Left ventricle myocardium superior (tissue), 1 donor: ENCODE measurements at places on chromosomes 7 and 10. TPM values are rescaled to one million over a fixed set of nuclear protein-coding genes. Genes with fewer than 3 reads are reported as not detected.

The ACTL6B gene
- total RNA-seq = not detected

- no peak for DNase-seq
Observed at GRCh38 chr10:87646192-87646909, 13.3 kb upstream of the PAPSS2 start.

The DRGX gene
- not detected for total RNA-seq

The LRRD1 gene
- total RNA-seq = not detected

DNA sequence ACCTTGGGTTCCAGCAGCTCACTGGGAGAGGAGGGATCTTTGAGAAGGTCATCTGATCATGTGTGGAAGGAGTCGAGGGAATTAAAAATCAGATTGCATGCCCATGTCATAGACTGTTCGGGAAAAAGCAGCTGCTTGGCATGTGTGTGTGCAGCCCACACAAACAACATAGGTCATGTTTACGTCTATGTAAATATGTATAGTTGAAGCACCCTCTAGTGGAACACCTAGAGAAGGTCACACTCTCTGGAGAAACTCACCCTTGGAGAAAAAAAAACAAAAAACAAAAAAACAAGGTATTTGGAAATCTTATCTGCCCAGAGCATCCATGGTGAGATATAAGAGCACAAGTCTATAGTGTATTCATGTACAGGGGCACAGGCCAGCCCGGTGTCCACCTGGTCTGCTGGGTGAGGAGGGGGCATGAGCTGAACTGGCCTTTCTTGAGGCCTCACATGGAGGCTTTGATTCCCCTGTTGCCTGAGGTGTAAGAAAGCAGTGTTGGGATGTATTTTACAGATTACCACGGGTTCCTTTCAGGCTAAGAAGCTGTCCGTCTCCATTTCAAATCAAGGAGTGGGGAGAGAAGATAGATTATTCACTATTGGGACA, 98.0 kb downstream of the NPY start:
- DNase-seq = no peak

The GNAT3 gene
- total RNA-seq = not detected

- DNase-seq = no peak
Observed at GRCh38 chr10:84200537-84201243, 6.4 kb downstream of the CDHR1 start.

- no peak for DNase-seq
Observed at GRCh38 chr7:52764492-52765169, 270.8 kb upstream of the POM121L12 start.

The CDNF gene
- 2.0 TPM for total RNA-seq

The CPN1 gene
- total RNA-seq = not detected

DNA sequence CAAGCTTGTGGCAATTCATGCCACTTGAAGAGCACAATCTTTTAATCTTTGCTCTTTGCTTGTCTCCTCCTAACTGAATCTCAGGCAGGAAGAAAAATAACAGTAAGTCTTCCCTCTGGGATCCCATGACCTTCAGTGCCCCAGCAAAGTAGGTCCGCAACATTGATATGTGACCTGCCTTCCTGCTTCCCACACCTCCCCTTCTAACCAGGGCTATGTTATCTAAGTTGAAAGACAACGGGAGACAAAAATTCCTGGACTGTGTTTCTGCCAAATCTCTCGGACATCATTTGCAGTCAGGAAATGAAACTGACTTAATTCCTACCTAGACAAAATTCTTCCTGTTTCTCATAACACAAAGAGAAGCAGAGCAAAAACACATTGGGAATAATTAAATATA, 53.8 kb downstream of the C10orf90 start:
- DNase-seq = no peak

- no peak for DNase-seq
Observed at GRCh38 chr10:125063256-125063925, 97.0 kb downstream of the CTBP2 start.

DNA sequence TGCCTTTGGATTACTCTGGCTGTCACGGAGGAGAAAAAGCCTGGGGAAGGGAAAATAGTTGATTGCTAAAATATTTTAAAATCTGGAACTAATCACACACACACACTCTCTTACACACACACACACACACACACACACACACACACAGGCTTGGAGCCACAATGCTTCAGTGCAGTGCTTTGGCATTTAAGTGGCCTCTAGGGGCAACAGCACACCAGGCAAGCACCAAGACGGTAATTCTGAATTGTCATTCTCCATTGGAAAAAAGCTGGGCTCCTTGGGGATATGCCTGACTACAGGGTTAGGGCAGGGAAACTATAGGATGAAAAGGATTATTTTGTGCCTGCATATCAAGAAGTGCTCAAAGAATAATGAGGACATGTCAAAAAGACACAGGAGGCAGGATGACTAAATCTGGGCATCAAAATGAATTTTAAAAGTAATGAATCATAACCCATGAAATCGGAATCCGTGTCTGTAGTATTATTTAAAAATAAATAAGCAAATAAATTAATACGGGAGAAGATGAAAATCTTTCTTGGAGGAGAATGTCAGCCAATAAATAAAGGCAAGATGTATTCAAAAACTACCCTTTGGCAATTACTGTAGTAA, 30.4 kb upstream of the DDC start:
- DNase-seq = no peak

DNA sequence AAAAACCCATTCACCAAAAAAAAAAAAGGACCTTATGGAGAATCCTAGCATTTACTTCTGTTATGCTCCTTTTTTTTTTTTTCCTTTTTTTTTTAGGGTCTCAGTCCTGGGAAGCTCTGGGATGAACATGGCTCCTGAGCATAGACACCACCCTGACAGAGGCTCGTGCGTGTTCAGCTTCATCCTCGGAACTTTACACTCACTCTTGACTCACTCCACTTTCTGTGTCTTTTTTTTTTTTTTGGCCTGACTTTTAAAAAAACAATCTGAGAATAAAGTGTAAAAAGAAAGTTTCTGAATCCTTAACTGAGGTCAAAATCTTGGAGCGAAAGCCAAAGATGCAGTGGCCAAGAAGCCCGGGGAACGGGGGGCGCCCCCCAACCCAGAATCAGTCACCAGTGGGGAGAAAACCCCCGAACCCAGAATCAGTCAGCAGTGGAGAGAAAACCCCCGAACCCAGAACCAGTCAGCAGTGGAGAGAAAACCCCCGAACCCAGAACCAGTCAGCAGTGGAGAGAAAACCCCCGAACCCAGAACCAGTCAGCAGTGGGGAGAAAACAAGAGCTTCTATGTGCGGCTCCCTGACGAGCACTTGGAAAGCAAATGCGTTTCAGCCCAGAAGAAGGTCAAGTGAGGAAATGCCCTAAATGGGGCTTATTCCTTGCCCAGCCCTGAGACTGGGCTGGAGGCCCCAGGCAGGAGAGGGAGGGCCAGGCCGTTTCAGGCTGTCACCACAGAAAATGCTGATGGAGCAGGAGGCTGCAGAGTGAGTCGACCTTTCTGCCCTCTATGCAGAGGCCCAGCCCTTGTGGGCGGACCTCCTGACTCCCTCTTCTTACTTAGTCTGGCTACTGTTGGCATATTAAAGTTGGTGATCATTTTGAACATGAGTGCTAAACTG, 19.0 kb upstream of the PFKP start:
- peak; percentile 32 for DNase-seq

The GDF2 gene
- not detected for total RNA-seq

- DNase-seq = no peak
Observed at GRCh38 chr10:60032723-60033122, 126.4 kb upstream of the CCDC6 start.

GRCh38 chr7:64905133-64905532, 2.1 kb downstream of the ZNF273 start:
- no peak for DNase-seq

GRCh38 chr10:66773472-66773817, 152.4 kb upstream of the LRRTM3 start:
- DNase-seq = no peak

The TWIST1 gene
- 1.3 TPM for total RNA-seq

The ZDHHC6 gene
- total RNA-seq = 17.6 TPM

The CYP3A4 gene
- not detected for total RNA-seq

The ACBD5 gene
- total RNA-seq = 87.7 TPM

GRCh38 chr7:19376538-19376937, 231.3 kb upstream of the FERD3L start:
- DNase-seq = no peak

GRCh38 chr10:54441275-54441674, 359.8 kb downstream of the PCDH15 start:
- DNase-seq = no peak

DNA sequence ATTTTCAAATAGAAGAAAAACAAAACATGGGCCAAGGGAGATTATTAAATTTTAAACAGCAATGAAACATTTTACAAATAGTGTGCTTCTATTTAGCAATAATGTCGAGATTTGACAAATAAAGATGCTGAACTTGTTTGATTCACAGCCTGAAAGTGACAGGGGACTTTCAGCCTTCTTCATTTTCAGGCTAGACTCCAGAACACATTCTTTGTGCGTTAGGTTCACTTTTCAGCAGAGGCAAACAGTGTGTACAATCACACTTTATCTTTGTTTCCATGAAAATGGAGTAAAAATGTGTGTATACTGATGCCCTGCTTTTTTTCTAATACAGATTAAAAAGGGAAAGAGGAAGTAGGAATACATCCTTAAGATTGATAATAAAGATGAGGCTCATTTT, 35.6 kb downstream of the FAM171A1 start:
- no peak for DNase-seq

The KCNK18 gene
- total RNA-seq = not detected

GRCh38 chr7:115968171-115968570, 62.4 kb downstream of the TFEC start:
- DNase-seq = no peak

- DNase-seq = no peak
Observed at GRCh38 chr10:5903563-5903962, 13.5 kb downstream of the FBH1 start.

- peak; percentile 37 for DNase-seq
Observed at GRCh38 chr10:4241724-4242345, 456.8 kb upstream of the KLF6 start.

The H2BK1 gene
- not detected for total RNA-seq

GRCh38 chr7:130777426-130777825, 43.4 kb upstream of the KLF14 start:
- DNase-seq = no peak

DNA sequence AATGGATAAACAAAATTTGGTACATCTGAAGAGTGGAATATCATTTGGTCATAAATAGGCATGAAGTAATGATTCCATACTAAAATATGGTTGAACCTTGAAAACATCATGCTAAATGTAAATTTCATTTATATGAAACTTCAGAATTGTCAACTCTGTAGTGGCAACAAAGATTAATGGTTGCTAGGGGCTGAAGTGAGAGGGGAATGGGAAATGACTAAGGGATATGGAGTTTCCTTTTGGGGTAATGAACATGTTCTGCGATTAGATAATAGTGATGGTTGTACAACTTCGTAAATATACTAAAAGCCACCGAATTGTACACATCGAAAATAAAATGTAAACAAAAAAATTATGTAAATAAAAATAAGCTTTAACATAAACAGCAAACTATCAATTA, 384.1 kb upstream of the STEAP1 start:
- no peak for DNase-seq

The PRR15 gene
- total RNA-seq = 0.35 TPM

The FKBP9 gene
- 143 TPM for total RNA-seq

GRCh38 chr7:126483972-126484371, 768.8 kb downstream of the GRM8 start:
- DNase-seq = no peak

The TECPR1 gene
- total RNA-seq = 25.2 TPM

- no peak for DNase-seq
Observed at GRCh38 chr10:100182908-100183307, 2.9 kb downstream of the ERLIN1 start.

The TAS2R3 gene
- total RNA-seq = 0.47 TPM

The PSAP gene
- 1,798 TPM for total RNA-seq

The PPP1R17 gene
- not detected for total RNA-seq

DNA sequence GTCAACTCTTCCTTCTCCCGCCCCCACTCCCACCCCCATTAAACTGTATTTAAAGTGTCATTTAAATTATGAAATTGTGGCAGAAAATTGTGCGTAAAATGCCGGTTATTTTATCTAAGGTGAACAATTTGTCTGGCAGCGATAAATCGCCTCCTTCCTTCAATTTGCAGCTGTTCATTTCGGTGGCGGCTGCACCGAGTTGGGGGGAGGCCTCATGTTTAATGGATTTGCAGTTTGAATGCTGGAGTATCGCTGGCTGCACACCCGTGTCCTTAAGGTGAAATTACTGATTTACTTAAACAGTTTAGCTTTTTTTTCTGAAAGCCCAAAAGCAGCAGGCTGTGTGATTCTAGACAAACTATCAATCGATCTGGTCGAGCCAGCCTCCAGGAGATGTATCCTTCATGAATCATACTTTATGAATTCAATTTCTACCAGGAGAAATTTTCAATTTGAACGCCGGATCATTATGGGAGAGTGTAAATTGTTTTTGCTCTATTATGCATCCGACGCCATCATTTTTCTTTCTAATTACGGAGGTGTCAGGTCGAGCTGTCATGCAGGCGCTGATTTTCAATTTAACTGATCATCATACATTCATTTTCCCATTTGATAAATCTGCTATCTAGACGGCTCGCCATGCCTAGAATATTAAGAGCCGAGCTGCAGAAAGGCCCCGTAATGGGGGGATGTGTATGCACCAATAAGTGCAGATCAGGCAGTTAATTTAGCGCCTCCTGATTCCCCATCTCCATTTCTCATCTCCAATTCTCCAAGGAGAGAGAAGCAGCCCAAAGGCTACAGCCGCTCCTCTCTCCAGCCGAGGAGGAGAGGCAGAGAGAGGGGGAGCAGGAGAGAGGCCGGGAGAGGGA, 6.5 kb downstream of the UNCX start:
- no peak for DNase-seq

- DNase-seq = no peak
Observed at GRCh38 chr10:50421026-50421719, 169.9 kb upstream of the ASAH2 start.

GRCh38 chr7:6172910-6173295, 99.5 kb downstream of the CYTH3 start:
- no peak for DNase-seq

The ENO4 gene
- total RNA-seq = 0.64 TPM

DNA sequence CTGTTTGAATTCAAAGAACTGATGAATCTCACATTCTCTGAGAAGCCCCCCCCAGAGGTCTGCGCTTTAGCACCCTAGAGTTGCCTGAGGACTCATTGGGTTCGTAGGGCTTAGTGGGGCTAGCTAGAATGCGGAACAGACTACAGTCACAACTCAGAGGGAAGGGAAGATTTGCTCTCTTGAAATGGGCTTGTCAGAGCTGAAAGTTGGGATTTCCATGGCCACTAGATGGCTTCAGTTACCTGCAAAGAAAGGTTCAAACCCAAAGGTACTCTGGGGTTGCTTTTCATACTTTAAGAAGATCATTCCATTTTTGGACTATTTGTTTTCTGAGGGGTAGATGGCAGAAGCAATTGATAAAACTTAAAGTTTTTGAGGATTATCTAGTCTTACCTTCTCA, 205.0 kb downstream of the BBS9 start:
- no peak for DNase-seq

DNA sequence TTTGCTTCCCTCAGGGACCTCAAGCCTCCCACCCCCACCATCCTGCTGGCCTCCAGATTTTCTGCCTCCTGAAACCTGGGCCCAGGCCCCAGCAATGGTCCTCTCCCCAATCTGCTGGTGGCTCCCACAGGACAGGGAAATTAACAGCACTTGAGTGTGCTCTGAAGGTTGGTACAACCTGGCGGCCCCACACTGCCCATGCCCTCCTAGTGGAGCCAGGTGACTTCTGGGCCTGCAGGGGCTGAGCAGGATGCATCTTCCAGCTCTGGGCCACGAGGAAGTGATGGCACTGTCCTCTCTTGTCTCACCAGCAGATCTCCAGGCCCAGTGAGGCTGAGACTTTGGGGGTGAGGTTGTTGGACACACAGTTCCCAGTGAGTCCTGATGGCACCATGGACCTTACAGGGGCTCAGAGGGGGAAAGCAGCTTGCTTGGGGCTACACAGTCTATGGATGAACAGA, 3.6 kb upstream of the ZMIZ1 start:
- peak; percentile 18 for DNase-seq
